Thoracic aorta (tissue), 2 donors: ENCODE measurements at places on chromosomes 3 and 15. TPM values are rescaled to one million over a fixed set of nuclear protein-coding genes. Genes with fewer than 3 reads are reported as not detected.

DNA sequence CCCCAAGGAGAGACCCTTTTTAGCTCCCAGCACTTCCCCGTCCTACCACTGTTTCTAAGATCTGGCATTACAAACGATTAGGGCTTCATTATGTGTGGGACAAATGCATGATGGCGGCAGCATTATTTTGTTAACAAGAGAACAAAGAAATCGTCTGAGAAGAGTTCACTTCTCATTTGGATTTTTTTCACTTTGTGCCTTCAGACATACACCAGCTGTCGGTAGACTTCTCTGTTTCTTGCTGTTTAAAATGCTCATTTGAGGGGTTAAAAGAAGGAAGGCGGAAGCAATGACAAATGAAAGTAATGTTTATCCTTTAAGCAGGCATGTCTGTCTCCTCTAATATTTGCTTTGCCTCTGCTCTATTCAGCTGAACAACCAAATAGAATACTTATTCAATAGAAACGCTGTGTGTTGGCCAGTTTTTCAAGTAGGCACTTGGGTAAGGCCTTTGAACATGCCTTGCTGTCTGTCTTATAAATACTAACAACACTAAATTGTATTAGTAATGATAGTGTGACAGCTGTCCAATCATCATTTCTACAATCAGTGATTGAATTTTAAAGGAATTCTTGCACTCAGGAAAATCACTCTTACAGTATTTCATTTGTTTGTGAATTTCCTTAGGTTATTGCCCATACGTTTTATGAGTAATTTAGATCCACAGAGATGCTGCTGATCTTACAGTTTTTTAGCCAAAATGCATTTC lies 382.4 kb downstream of the IL5RA start:
- DNase-seq: no peak
- no peak overlapping the region for H3K27ac ChIP-seq
- H3K27me3 ChIP-seq: no peaks in the 10 kb centered on the region
- no peak overlapping the region for H3K4me3 ChIP-seq
- H3K4me1 ChIP-seq: peaks cover 7% of the 10 kb centered on the region

GRCh38 chr15:94535298-94536048 lies 304.1 kb downstream of the MCTP2 start:
- DNase-seq: no peak
- peaks cover 4% of the 10 kb centered on the region for H3K27me3 ChIP-seq
- H3K4me3 ChIP-seq: no peak overlapping the region
- no peaks in the 10 kb centered on the region for H3K4me1 ChIP-seq
- H3K36me3 ChIP-seq: no peaks in the 10 kb centered on the region

DNA sequence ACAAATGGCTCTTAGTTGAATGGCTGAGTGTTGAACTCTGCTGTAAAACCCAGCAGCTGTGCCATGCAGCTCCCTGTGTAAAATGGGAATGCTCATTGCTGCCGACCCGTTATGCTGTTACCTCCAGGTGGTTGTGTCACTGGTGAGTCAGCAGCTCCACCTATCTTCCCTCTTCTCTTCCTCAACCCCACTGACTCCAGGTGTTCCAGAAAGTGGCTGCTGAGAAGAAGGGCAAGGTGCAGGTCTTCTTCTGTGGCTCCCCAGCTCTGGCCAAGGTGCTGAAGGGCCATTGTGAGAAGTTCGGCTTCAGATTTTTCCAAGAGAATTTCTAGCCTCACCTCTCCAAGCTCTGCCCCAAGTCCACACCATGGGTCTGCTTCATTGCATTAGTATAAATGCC lies 41.9 kb downstream of the NOX5 start:
- no peaks in the 10 kb centered on the region for H3K27me3 ChIP-seq
- H3K4me3 ChIP-seq: no peak overlapping the region
- H3K36me3 ChIP-seq: no peaks in the 10 kb centered on the region
- DNase-seq: no peak

DPPA4 gene
- not detected for total RNA-seq

GPR15 gene
- not detected for total RNA-seq
